ENCODE measurements at places on chromosomes 1 and 21.
A peak's percentile ranks its signal among the peaks of the same experiment; 100 is the strongest.

DNA sequence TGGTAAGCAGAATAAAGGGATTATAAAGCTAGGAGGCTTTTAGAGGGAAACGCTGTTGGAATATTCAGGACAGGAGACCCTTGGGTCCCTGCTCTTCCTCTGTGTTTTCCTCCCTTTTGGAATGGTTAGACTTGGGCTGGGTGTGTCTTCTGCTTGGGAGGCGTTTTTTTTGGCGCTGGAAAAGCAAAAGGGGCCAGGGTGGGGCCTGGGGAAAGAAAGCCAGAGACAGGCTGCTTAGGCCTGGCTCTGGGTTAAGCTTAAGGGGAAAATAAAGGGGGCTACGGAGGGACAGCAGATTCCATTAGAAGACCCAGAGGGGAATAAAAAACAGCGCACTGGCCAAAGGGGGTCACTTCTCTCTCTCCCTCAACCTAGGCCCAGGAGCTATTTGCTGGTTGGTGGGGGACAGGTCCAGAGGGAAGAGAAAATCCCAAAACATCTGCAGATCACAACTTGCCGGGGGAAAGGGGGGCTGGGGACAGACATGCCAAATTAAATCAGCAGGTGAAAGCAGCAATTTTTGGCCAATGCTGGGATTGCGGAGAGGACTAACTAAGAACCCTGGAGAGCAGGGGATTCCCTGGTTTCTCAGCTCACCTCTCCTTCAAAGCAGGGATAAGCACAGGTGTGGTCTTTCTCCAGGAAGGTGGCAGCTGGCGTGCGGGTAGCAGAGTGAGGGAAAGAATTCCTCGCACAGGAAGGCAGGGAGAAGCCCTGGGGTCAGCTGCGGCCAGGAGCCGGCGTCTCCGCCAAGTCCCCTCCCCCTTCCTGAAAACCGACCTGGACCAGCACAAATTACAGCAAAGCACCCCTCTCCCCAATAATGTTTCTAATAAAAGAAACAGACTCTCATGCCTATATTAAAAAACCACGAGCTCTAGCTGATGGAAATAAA, 82.2 kb upstream of the AK4 start:
- no peak for DNase-seq

- DNase-seq = no peak
These were observed 3.1 kb downstream of the KCNK1 start for GRCh38 chr1:233617025-233617424.

DNA sequence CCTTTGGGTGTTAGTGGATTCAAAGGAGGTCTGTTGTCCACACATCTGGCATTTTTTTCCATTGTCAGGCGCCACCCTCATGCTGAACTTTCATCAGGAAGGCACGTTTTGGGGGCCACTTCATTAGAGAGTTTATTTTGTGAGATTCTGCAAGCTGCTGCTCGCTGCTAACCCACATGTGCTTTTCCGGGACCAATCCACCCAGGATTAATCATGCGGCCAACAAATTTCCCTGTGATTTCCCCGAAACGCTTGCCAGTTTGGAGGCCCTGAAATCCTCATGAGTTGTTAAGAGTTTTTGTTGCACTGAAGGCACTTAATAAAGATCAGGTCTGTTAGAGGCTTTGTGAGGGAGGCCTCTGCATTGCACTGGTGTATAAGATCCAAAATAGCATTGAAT, 2.4 kb downstream of the PDPN start:
- no peak for DNase-seq

DNA sequence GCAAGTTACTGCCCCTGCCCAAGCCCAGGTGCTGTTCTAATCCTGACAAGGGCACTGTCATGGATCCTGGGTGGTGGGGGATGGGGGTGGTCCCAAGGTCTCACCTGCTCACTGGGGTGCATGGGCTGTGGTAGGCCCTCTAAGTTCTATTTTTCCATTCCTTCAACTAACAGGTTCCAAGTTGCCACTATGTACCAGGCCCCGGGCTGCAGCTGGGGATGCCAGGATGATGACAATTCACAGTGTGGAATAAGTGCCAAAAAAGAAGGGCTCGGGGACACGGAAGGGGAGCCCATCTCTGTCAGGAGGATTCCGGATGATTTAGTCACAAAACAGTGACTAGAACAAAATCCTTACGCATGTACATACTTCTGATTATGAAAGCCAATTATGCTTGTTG, 76.0 kb downstream of the STUM start:
- DNase-seq = no peak

DNA sequence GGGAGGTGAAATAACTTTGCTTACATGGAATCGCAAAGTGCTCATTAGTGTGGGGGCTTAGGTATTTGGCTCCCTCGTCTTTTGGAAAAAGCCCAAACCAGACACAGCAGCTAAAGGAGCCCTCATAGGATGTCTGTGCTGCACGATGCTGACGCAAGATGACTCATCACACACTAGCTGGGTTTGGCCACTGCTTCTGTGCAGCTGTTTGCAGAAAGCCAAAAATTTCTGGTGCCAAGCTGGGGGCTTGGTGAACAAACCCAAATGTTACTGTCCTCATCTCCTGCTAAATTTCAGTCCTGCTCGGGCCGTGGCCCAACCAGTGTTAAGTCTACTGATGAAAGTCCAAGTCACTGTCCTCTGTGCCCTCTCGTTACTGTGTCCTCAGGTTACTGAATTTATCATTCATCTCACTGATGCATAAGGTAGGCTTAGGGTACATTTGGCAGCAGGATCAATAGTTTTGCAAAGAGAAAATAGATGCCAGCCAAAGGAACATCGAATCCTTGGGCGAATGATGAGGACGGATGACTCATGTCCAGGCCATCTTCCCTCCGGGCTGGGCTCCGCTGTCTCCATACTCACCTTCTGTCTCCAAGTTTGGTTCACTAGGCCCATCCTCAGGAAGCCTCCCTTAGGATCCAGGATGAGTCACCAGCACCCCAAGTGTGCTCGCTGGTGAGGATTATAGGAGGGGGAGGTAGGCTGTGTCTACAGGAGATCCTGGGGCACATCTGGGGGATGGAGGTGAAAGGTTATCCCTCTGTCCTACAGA, 177.7 kb downstream of the ADSS2 start:
- no peak for DNase-seq

DNA sequence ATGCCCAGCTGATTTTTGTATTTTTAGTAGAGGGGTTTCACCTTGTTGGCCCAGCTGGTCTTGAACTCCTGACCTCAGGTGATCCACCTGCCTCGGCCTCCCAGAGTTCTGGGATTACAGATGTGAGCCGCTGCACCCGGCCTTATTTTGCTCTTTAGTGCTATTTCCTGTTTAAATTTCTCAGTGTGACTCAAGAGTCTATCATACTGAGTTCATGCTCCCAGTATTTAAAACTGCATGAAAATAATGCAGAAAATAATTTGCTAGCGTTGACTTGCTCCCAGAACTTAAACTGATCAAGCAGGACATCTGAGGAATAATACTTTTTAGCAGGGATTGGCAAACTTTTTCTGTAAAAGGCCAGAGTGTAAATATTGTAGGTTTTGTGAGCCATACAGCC, 86.4 kb upstream of the C1orf21 start:
- no peak for DNase-seq

- no peak for DNase-seq
These were observed 62.5 kb upstream of the TNFSF4 start for GRCh38 chr1:173269490-173270230.

DNA sequence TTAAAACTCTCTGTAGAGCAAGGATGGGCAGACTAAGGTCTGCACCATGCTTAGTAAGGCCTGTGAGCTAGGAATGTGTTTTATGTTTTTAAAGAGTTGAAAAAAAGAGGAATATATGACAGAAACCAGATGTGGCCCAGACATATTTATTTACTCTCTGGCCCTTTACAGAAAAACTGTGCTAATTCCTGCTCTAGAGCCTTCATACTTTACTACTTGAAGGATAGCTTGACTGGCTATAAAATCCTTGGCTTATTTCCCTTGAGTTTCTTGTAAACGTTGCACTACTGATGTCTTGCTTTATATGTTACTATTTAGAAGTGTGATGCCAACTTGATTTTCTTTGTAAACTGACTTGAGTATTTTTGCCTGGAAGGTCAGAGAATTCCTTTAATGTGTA, 33.5 kb downstream of the CTBS start:
- DNase-seq = no peak

DNA sequence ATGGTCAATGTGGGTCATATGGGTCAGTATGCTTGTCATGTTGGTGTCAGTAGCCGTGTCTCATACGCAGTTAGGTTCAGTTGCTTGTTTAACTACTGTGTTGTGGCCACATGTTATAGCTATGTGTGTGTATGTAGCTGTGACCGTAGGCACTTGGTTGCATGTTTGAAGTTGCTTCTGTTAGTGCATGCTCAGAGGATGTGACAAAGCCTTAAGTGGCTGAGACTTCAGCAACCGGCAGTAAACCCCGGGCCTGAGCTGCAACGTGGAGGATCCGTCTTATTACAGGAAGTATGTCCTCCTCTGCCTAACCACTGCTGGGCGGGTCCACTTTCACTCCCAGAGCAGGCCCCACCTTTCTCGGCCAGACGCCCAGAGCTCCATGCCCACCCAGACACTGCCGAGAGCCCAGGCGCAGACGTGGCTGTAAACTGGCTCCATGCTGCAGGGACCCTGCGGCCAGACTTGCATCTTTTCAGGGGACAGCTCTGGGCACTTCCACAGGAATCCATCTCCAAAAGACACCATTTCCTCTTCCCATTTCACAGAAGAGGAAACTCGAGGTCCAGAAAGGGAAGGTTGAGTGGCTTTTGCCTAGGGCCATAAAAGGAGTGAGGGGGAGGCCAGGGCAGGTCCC, 2.2 kb downstream of the TCEA3 start:
- peak; percentile 25 for DNase-seq

DNA sequence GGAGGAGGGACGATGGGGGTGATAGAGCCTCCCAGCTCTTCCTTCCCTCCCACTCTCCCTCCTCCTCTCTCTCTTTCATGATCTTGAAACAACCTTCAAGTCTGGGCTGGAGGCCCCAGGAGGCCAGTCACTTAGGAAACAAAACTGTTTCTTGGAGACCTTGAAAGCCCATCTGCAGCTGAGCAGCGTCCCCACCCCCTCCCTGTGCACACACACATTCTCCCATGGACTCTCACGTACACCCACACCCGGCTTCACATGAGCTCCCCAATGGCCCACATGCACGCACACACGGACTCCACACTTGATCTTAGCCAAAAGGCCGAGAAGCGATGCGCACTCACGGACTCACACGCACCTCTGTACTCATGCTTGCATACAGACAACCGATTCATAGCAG, 3.2 kb upstream of the ATP1A2 start:
- no peak for DNase-seq

DNA sequence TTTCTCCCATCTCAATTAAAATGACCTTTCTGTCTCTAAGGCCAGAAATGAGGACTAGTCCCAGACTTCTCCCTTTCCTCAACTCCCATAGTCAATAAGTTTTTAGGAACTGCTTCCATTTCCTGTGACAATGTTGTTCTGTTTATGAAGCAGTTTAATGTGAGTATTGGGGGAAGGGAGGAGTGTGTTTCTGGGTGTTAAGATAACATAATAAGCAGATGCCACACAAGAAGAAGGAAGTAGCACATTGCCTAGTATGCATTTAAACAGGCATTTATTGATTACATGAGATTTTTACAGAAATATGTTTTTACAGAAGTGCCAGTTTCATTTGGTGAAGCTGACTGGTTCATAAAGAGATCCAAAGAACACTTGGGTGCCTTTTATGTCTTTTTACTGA, 65.6 kb upstream of the TNR start:
- no peak for DNase-seq

GRCh38 chr1:170978371-170978910, 43.1 kb downstream of the MROH9 start:
- DNase-seq = no peak

DNA sequence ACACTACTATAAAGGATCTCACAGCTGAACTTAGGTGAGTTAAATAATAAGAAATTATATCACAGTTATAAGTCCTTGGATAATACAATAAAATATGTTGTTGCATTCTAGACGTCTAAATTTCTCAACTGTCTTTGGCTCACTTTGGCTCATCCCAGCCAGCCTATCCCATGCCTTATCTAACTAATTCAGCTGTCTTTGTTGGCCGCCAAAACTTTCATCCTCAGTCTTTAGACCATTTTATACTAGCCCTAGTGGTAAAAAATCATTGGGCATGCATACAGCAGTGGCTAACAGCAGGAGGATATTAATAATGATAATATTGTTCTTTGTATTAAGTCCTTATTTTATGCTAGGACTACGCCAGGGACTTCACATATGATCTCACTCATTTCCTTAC, 59.3 kb downstream of the CCDC18 start:
- no peak for DNase-seq

DNA sequence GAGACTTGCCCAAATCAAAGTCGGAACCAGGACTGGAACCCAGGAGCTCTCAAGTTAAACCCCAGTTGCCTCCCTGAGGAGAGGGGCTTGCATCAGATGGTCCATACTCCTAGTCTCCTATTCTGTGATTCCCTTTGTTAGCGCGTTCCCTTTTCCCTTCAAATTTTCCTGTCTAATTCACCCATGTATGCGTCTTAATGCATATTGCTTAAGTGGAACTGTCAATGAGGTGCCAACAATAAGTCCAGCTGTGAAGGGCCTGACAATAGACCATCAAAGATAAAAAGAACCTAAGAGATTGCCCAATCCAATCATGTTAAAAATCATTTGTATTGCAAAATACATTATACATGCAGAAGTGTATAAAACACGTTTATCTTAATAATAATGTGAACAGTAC, 634 bp upstream of the SPATA6 start:
- DNase-seq = no peak

GRCh38 chr1:53957194-53957818, 11.2 kb downstream of the LRRC42 start:
- no peak for DNase-seq

DNA sequence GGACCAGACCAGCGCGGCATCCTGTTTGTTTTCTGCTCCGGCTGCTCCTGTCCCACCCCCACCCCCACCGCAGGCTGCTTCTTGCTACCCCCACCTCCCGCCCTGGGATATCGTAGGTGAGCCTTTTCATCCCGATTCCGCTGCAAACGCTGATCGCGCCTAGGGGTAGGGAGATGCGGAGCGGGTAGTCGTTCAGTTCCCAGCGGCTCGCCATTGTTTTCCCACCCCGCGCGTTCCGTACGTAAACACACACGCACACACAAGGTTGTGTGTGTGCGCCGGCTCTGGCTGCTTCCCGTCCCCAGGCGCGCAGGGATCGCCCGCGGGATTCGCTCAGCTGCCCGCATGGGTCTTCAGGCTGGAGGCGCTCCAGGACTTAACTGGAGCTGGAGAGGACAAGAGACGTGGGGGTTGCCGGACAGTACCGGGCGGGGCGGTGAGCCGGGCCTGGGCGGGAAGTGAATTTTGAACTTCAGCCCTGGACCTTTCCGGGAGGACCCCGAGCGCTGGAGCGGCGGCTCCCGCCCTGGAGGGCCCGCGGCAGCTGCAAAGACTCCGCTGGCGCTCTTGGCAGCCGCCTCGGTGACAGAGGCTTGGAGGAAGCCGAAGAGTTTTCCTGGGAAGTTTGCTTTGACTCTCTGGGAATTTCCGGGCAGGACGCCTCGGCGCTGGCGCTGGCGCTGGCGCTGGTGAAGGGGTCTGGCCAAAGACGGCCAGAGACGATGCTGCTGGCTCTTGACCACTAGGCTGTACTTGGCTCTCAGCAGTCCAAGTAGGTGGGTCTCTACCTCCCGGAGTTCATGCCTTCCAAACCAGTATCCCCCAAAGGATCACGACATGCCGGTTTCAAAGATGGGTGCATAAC, 1.6 kb downstream of the SOX13 start:
- no peak for DNase-seq

GRCh38 chr1:60031146-60031545, 42.4 kb downstream of the C1orf87 start:
- DNase-seq = no peak

- DNase-seq = no peak
These were observed 57.6 kb upstream of the CD34 start for GRCh38 chr1:207968521-207969009.

All from stimulated activated CD8-positive, alpha-beta memory T cell treated with anti-CD3 and anti-CD28 coated beads, Interleukin-4, amount 100 ng/mL, for 24 hours (primary cell).